ENCODE measurements at places on chromosomes 12 and 14.
A peak's percentile ranks its signal among the peaks of the same experiment; 100 is the strongest.

DNA sequence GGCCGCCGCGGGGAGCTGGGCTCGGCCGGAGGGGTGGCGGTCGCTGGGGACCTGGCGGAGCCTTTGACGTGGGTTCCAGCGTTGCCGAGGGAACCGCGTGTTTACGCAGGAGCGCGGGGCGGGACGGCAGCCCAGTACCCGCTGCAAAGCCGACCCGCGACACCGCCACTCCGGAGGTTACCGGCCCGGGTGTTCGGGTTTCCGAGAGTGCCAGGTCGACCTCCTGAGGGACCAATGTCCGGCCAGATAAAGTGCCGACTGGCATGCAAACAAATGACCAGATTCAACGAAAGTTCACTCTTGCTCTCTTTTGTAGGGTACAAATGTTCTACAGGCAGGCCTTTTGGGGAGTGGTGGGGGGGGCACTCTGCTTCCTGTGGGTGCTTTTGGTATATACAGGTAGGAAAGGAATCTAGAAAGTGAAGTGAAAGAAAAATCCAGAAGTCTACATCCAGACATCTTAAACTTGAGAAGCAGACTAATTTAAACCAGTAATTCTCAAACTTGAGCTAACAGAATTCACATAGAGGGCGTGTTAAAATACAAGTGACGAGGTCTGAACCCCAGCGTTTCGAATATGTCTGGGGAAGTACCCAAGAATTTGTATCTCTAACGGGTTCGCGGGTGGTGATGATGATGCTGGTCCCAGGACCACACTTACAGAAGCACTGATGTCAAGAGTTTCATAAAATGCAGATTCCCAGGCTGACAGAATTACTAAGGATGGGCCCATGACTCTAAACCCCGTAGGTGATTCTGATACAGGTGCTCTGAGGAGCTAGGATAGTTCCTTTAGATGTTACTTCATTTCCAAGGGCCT is at the start of gene GPR135:
TSS of gene GPR135 (minus strand) at position 65 of the 820 bp plus-strand sequence. CDS start 154 bp downstream, outside the sequence.
- DNase-seq: no peak

DNA sequence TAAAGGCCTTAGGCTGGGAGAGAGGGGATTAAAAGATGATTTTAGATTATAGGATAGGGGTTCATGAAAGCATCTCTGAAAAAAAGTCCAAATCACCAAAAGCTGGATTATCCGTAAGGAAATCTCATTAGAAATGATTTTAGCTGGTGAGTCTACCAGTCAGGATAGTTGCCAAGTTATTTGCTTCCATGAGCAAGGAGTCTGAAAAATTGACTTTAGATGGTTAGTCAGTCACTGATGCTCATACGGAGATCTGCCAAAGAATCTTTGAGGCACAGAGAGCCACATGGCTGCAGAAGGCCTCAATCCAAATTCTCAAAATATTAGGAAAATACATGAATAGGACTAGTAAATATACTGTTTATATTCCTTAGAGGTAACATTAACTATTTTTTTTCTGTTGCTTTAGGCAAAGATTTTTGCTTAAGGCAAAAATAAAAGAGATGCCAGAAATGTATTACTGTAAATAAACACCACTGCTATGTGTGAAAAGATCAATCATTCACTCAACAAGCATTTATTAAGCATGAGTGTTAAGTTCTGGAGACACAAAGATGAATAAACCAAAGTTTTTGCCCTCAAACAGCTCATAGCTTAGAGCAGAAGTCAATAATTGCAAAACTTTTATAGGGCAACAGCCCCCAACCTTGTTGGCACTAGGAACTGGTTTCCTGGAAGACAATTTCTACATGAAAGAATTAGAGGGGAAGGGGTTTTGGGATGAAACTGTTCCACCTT is 105.2 kb downstream of the BBS10 start:
- no peak for DNase-seq

GRCh38 chr12:48861111-48861510 is 4.6 kb downstream of the RND1 start:
- DNase-seq: no peak

DNA sequence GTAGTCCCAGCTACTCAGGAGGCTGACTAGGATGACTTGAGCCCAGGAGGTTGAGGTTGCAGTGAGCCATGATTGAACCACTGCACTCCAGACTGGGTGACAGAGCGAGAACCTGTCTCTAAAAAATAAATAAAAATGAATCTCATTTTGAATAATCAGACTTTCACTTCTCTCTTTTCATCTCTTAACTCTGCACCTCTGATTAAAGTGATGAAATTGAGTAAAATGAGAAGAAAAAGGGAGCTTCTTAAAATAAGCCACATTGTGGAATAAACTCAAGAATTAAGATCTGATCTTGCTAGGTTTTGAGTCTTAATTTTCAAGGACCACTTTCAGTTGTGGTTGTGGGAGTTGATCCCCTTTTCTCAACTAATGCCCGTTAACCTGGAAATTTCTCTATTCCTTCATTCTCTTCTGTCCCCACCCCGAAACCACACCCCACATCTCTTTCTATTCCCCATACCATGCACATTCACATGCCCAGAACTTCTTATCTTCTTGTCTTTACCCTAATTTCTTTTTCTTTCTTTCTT is 70.9 kb upstream of the ETV6 start:
- no peak for DNase-seq

DNA sequence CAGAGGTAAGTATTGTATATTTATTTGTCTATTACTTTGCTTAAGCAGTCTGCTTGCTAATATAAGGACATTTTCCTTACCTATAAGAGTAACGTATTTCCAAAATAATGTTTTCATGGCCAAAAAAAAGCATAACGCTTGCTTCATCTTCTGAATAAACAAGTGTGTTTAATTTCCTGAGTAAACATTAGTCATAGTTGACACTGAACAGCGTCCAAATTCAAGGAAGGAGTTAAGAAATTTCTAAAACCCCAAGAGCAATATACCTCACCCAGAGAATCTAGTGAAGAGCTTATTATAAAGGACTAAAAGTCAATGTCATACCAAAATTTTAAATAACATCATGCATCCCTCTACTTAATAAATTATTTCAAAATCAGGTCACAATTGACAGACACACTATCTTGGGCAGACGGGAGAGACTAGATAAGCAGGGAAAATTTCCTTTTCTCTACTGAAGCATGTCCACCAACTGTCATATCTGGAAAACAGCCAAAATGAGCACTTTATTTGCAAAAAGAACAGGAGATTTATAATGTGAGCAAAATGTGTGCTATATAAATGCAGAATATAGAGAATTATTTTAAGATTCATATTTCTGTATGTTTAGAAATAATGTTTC is 25.1 kb downstream of the ANKS1B start:
- no peak for DNase-seq

- DNase-seq: no peak
Measured at GRCh38 chr14:104131968-104132732, 6.2 kb upstream of the KIF26A start.

GRCh38 chr14:71103662-71104484 is 196.6 kb downstream of the PCNX1 start:
- DNase-seq: no peak

GRCh38 chr14:26601856-26602255 is 4.0 kb upstream of the NOVA1 start:
- no peak for DNase-seq

- no peak for DNase-seq
Measured at GRCh38 chr14:105600939-105601359, 74.6 kb downstream of the TMEM121 start.

DNA sequence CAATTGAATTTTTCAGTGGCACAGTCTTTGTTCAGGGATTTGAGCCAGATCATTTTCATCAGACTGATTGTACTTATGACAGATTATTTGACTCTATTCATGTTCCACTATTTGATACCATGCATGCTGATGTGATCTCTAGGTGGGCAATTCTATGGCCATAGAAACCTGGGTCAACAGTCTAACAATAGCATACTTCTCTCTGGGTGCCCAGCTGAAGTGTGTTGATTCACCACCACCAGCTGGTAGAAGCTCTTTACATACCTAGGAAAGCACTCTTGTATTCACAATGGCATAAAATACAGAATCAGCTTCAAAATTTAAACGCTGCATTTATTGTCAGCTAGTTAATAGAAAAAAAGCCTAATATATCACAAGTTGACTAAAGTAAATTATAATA is 90.2 kb upstream of the TMTC2 start:
- DNase-seq: no peak

DNA sequence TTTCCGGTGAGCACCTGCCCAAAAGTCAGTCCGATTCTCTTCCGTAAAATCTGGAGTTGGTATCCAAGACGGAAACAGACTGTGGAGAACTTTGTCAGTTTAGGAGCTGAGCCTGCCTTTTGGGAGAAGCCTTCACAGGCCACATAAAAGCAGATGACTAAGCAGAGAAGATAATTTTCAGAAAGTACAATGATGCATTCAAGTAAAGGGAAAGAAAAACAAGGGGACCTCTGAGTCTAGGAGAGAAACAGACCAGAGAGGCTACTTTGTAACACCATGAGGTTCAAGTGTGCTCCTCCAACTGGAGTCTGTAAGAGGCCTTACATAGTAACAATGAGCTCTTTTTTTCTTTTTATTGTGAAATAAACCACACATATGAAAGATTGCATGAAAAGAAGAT is 21.1 kb downstream of the TMED8 start:
- DNase-seq: no peak

- no peak for DNase-seq
Measured at GRCh38 chr14:95265106-95266094, 54.3 kb downstream of the CLMN start.

- DNase-seq: peak; percentile 21
Measured at GRCh38 chr12:104604070-104604994, 147.6 kb downstream of the CHST11 start.

DNA sequence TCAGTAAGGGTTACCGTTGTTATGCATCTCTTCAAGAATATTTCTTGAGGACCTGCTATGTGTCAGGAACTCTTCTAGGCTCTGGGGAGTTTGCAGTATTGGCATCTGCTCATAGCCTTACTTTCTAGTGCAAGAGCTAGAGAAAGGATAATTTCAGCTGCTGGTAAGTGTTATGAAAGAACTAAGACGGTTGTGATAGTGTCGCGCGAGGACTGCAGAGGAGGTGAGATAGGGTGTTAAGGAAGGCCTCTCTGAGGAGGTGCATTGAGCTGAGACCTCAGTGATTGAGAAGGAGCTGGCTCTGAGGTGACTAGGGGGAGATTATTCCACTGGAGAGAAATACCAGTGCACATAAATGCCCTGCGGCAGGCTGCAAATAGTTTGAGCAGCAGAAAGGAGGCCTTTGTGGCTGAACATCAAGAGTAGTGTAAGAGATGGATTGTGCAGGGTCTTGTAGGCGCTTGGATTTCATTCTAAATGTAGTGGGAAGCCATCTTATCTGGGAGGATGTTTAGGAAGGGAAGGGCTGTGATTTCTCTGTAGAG is 824 bp downstream of the DDX55 start:
- DNase-seq: no peak

- no peak for DNase-seq
Measured at GRCh38 chr12:63163541-63163940, 12.5 kb upstream of the AVPR1A start.

DNA sequence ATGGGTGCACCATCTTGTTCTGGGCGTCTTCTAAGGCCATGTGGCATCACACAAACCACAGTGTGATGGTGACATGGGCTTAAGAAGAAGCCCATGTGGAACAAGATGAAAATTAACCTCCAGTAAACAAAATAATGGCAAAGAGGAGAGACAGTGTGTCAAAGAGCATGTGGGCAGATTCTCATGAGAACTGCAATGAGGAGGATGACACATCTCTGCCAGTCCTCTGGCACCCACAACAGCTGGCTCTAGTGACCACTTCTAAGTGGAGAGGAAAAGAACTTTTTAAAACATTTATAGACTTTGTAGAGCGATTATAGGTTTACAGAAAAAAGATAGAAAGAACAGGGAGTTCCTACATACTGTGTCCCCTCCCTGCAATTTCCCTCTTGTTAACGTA is 401.4 kb downstream of the ATP23 start:
- DNase-seq: no peak

DNA sequence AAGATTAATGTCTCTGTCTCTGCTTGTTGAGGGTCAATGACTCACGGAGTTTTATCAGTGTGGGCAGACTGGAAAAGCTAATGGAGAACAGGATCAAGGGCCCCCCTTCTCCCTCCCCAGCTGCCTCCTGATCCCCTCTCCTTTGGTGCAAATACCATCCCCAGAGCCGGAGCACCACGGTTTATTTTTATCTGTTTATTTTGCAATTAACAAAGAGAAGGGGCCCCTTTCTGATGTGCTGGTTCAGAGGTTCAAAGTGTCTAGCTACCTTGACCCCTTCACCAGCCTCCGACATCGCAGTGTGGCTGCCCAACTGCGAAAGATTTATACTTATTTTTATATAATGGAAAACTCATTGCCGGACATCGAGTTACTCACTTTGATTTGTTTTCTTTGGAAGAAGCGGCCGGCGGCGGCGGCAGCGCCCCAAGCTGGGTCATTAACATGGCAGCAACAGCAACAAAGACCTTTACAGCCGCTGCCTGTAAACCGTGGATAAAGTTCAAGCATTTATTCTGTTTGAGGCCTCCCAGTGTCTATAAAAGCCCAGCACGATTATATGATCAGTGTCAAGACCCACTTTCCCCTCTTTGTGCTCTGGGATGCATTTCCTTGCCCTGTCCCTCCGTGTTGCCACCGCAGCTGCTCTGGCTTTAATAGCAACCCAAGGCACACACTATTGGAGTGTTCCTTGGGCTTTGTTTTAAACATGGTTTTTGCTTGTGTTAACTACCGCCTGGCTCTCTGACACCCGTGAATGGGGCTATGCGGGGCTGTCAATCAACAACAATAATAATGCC is 47.4 kb upstream of the PARP11 start:
- no peak for DNase-seq

- DNase-seq: no peak
Measured at GRCh38 chr12:27220055-27220987, 23.8 kb upstream of the STK38L start.

DNA sequence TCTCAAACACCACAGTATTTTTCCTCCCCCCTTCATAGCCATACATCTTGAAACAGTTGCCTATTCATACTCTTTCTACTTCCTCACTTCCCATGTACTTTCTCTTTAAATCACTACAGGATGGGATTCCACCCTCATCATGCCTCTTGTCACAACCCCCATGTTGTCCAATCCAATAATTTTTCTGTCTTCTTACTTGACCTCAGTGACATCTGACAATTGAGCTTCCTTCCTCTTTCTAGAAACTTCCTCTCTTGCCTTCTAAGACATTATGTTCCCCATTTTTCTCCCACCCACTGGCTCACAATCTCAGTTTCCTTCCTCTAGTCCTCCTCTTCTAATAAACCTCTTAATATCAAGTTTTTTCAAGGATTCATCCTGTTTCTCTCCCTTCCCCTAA is 5.3 kb downstream of the C2CD5 start:
- no peak for DNase-seq

DNA sequence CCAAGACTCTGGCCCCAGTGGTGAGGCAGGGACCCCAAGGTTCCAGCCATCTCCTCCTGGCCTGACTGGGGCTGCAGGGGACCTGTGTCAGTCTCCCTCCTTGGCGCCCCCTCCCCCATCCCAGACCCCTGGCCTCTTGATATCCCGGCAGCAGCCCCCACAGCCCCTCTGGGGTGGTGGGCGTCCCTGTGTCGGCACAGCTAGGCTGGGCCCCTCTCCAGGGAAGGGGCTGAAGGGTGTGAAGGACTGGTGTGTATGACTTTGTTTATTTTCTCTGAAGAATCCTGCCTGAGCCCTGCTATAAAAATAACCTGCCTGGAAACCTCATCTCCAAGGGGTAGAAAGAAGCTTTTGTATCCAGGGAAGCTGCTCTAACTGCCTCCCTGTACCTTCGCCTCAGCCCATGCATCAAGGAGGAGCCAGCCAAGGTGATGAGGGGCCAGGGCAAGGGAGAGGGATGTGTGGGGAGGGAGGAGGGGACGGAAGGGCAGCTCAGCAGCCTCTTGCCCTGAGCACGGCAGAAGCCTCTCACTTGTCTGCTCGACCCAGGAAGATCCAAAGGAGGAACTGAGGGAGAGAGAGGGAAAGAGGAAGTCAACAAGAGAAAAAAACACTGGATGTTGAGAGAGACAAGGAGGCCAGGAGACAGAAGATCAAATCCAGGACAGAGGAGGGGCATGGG is 25.4 kb upstream of the COL2A1 start:
- no peak for DNase-seq

Measured in substantia nigra (tissue), 51 donors.